Kidney tubule cell (primary cell): ENCODE measurements at places on chromosomes 2 and 18.

- DNase-seq, result no peak
Observed at GRCh38 chr2:159131267-159131913, 155.1 kb downstream of the WDSUB1 start.

GRCh38 chr2:186868344-186868743, 19.4 kb upstream of the ZSWIM2 start:
- no peak for DNase-seq

- no peak for DNase-seq
Observed at GRCh38 chr18:32771169-32771751, 1.6 kb downstream of the KLHL14 start.

GRCh38 chr2:102451968-102452367, 21.1 kb upstream of the SLC9A4 start:
- no peak for DNase-seq

DNA sequence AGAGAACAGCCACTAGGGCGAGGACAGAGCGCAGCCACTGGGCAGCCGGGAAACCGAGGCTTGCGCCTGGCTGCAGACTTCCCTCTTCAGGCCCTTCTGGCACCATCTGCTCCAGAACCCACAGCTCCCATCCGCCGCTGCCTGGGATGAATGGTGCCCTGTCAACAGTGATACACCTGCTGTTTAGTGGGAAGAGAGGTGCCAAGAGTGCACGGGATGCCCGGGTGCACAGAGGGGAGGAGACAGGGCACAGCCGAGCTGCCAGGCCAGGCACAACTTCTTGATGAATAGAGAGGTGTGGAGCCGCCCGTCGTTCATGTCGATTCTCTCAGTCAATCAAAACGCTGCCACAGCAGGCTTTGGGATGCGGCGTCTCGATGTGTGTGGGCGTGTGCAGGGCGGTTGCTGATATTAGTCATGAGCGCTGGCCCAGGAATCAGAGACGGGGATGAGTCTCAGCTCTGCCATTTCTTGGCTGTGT, 39.5 kb downstream of the RRM2 start:
- peak; percentile 15 for DNase-seq

DNA sequence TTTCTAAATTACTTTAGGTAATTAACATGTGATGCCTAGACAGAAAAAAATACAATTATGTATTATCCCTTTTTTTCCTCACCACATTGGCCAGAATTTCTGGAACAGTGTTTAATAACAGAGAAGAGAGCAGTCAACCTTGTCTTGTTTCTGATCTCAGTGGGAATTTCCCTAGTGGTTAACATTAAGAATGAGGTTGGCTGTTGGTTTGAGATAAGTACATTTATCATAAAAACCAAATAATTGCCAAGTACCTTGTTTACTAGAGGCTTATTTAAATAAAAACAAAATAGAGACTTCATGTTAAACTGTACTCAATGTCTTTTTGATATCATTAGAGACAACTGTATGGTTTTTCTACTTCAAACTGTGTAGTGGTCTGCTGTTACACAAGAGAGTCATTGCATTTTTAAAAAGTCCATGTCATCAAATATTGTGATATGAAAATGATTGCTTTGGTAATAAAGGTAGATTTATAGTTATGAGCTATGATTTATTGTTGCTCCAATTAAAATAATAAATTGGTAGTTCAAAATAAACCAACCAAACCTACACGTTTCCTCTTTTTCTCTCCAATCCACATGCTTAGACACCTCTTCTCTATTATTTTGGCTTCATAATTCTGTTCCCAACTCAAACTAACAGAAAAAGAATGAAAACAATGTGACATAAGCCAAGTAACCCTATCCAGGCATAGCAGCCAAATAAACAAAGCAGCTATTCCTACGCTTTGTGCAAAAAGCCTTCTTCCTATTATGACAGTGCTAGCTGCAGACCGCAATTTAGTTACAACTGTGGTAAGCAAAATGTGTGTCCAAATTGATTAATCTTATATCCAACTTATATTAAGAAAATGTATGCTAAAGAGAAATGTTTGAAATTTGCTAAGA, 20.9 kb upstream of the TANK start:
- peak; percentile 57 for DNase-seq

DNA sequence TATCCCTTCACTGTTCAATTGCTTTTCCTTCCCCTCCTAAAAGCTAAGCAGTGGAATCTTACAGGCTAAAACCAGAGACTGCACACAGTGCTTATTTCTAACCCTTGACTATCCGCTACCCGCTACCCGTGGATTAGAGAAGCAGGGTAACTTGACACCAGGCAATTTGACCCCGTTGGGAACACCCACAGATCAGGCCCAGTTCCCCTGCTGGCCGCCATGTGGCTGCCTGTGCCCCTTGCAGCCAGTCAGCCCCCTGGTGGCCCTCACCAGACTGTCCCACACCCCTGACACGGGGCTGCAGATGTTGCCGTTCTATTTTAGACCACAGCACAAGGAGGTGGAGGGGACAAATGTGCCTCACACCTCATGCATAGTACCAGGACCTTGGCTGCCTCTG, 74.8 kb downstream of the TXNL1 start:
- no peak for DNase-seq

- DNase-seq, result no peak
Observed at GRCh38 chr2:20585359-20585709, 65.6 kb downstream of the HS1BP3 start.

GRCh38 chr18:33123862-33124518, 316.5 kb downstream of the CCDC178 start:
- no peak for DNase-seq

DNA sequence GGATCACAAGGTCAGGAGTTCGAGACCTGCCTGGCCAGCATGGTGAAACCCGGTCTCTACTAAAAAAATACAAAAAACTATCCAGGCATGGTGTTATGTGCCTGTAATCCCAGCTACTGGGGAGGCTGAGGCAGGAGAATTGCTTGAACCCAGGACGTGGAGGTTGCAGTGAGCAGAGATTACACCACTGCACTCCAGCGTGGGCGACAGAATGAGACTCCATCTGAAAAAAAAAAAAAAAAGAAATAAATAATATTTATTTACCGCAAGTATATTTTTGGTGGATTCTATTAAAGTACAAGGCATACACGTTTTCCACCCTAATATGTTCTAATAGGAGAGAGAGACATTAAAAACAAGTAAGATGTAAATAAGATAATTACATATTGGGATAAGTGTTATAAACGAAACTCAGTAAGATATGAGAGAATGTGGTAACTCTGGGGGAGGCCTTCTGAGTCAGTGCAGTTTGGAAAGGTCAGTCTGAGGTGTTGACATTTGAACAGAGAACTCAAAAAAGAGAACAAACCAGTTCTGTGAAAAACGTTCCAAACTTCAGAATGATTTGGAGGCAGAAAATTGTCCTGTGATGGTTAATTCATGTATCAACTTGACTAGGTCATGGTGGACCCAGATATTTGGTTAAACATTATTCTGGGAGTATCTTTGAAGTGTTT, 8.8 kb upstream of the POLI start:
- no peak for DNase-seq

DNA sequence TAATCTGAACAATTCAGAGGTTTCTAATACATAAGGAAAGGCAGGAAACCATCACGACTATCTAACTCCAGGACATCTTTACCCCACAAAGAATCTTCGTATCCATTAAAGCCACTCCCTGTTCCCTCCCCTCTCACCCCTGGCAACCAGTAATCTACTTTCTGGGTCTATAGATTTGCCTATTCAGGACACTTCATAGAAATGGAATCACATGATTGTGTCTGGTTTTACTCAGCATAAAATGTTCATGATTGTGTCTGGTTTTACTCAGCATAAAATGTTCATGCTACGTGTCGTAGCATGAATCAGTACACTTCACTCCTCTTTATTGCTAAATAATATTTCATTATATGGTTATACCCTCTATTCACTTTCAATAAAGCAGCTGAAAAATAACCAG, 11.6 kb downstream of the FECH start:
- no peak for DNase-seq

- no peak for DNase-seq
Observed at GRCh38 chr2:220572385-220572784, 945.0 kb downstream of the SLC4A3 start.

- DNase-seq, result no peak
Observed at GRCh38 chr18:62500966-62501591, 21.7 kb upstream of the ZCCHC2 start.

GRCh38 chr2:223247136-223247535, 195.1 kb downstream of the KCNE4 start:
- DNase-seq, result peak; percentile 56

DNA sequence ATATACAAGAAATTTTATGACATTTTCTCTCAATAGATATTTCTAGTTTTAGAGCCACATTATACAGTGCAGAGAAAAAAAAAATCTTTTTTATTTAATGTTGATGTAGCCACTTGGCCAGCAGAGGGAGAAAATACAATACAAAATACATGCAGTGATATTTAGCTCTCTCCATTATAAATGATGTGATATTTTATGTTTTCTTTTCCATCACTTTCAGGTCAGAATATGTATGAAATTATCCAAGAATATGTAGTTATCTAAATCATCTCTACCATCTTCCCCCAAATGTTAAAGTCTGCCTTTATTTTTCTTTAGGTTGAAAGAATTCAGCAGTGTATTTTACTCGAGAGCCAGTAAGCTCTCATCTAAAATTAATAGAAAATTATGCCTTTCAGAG, 533.6 kb upstream of the FSHR start:
- DNase-seq, result peak; percentile 3

- no peak for DNase-seq
Observed at GRCh38 chr18:22640281-22640842, 222.6 kb upstream of the CTAGE1 start.

- no peak for DNase-seq
Observed at GRCh38 chr2:1648241-1649102, 95.8 kb downstream of the PXDN start.

DNA sequence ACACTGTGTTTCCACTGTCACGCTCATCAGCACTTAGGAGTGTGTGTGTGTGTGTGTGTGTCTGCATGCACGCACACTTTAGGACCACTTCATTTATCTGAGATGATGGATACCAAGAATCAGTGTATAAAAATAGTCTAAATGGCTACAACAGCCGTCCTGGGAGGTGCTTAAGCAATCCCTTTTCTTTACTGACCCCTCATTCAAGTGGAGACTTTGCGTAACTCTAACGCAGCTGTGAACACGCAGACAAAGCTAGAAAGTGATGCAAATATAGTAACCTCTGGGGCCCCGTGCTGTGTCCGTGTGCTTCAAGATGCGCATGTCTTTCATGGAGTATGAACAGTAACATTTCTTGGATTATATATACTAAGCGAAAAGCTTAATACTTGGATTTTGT, 40.4 kb upstream of the RBM44 start:
- DNase-seq, result no peak
